ENCODE measurements at places on chromosomes 16 and 17.

DNA sequence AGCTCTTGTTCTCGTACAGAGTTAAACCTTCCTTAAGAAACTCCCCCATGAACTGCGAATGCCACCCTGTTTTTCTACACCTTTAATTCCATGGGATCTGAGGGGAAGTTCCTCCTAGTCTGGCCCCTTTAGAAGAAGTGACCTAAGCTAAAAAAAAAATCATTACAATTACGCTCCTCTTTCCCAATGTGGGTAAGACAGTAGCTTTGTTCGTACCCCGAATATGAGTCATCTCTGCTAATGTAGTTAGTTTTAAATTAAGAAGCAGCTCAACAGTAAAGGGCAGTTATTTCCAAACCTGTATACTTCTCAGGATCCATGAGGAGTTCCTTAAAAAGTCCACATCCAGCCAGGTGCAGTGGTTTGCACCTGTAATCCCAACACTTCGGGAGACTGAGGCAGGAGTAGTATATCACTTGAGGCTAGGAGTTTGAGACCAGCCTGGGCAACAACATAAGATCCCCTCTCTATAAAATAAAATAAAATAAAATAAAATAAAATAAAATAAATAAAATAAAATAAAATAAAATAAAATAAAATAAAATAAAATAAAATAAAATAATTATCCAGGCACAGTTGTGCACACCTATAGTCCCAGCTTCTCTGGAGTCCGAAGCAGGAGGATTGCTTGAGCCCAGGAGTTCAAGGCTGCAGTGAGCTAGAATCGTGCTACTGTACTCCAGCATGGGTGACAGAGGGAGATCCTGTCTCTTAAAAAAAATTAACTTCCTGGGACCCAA, 26.1 kb downstream of the RCVRN start:
- DNase-seq, result no peak

- no peak for DNase-seq
Measured at GRCh38 chr17:3851461-3852100, 5.5 kb upstream of the NCBP3 start.

DNA sequence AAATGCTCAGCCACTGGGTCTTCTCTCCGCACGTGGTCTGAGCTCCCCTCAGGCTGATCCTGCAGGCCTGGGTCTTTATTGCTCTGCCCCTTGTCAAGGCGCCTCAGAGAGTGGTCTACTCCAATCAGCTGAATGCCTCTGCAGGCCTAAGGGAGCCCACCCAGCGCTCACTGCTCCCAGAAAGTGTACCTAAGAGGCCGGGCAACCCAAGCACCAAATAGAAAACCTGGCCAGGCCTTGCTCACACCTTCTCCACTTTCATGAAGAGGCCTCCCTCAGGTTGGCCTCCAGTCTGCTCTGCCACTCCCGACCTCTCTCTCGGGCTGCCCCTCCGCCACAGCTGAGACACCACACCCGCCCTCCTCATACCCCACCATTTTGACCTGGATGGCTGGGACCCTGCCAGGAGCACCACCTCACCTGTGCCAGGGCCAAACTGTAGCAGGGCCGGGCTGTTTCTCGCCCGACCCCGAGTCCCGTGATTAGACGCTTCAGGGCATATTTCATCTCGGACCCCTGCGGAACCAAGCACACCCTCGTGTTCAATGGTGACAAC, 665 bp downstream of the MYBBP1A start:
- no peak for DNase-seq

DNA sequence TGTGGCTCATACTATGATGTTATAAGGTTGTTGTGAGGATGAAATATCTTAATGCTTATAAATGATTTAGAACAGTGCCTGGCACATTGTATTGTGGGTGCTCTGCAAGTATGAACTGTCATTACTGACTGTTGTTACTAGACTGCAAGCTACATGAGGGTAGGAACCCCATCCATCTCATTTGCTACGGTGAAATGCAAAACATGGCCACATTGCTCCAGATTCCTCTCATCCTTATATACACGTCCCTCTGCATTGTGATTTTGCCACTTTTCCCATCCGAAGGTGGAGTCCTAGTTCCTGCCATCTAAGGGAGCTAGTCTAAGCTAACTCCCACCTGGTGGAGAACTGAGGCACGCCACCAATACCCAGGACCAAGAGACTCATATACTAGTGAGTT, 29.8 kb downstream of the HSBP1 start:
- no peak for DNase-seq

- no peak for DNase-seq
Measured at GRCh38 chr16:4249530-4250308, 7.8 kb upstream of the SRL start.

GRCh38 chr16:19696328-19696727, 21.7 kb downstream of the KNOP1 start:
- DNase-seq, result peak; percentile 92

DNA sequence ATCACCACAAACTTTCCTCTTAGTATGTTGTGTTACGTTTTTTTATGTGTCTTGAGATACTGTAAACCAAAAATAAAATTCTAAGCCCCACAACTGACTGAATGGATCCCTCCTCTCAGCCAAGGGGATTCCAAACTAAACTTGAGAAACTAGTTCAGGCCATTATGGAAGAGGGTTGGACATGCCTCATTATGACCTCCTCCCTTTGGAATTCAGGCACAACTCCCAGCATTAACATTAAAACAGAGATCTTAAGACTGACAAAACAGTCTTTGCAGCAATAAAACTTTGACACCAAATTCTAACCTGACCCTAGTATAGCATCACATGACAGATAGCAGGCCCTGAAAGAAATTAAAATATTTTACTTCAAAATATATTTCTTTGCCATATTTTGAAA, 51.1 kb upstream of the SLC47A1 start:
- peak; percentile 43 for DNase-seq

GRCh38 chr16:89784406-89784805, 32.0 kb downstream of the FANCA start:
- DNase-seq, result no peak

DNA sequence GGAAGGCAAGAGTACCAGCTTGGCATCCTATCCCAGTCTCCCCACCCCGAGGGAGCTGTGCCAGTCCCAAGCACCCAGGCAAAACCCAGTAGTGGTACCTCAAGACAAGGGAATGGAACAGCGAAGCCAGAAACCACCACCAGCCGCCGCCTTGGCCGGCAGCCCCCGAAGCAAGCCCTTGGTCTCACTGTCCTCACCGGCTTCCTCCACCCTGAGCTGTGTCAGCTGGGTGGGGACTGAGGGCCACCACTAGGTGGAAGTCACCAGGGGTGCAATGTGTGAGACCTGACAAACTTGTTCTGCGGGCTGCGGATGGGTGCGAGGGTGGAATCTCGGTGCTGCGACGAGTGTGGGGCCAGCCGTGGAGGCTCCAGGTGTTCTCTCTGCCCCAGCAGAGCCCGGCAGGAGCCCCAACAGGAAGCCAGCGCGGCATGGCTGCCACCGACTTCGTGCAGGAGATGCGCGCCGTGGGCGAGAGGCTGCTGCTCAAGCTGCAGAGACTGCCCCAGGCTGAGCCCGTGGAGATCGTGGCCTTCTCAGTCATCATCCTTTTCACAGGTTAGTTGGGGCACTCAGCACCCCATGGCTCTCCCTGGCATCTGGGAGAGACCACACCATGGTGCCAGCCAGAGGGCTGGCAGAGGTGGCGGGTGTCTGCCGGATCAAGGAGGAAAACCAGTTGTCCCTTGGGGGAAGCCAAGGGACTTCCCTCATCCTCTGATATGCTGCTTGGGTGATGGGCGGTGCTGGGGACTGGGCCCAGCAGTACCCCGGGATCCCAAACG, 6.7 kb downstream of the SMIM5 start:
- no peak for DNase-seq

GRCh38 chr16:12252616-12253015, 276.1 kb downstream of the SNX29 start:
- DNase-seq, result no peak

DNA sequence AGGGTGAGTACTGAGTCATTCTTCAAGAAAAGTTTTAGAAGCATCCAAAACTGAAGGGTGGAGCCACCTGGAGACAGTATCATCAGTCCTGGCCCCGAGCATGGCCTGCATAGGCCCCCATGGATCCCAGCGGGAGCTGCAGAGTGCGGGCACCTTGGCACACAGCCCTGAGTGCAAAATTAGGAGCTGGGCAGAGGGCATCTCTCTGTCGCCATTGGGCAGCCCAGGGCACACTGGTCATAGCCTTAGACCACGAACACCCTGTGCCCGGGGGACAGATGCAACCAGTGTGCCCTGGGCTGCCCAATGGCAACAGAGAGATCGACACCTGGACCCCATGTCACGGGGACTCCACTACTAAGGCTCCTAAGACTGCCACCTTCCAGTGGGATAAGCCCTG, 14.6 kb downstream of the MAPT start:
- DNase-seq, result no peak
